ENCODE measurements at places on chromosomes 4 and X.
A peak's percentile ranks its signal among the peaks of the same experiment; 100 is the strongest.

- DNase-seq, result no peak
Observed at GRCh38 chrX:104318330-104319009, 63.7 kb upstream of the ESX1 start.

DNA sequence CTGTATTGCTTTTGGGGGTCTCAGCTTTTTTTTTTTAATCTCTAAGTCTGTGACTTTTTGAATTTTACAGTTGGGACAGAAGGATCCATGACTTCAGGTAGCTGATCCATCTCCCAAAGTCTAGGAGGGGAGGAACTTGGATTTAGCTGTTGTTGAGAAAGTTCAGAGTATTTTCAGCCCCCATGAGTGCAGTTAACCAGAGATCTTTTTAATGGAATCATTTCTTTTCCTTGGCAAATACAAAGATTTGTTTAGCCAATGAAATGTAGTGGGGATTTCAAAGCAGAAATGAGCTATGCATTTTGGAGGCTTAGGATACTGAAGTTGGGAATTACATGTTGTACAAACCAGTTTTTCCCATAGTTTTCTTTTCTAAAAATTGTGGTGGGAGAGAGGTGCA lies 18.1 kb downstream of the FNIP2 start:
- DNase-seq, result no peak

DNA sequence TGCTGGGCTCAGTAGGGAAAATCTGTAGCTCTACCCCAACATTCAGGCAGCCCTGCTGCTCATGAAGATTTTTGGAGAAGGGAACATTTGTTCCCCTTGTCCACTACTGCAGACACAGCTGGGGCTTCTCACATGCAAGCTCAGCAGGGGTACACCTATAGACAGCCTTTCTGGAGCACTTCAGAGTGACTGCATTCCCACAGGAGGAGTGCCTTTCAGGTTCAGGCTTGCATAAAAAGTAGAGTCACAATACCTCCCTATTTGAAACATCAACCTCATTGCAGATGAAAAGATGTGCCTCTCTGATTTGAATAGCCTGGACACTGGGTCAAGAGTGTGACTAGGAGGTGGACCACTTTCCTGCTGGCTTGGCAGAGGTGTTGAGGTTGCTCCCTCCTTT lies 53.3 kb upstream of the NAP1L2 start:
- no peak for DNase-seq

DNA sequence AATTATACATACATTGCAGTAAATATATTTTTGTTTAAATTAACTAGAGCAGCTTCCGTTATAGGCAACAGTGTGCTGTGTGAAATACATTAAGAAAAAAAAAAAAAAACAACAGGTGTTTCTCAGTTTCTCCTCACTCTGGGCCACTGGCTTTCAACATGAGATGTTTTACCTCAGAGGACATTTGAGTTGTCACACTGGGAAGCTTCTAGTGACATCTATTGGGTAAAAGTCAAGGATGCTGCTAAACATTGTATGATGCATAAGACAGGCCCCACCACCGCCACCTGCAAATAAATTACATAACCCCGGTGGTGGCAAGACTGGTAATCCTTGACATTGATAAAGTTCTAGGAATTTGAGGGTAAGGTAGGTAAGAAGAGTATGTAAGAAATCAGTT lies 1512.2 kb downstream of the C4orf33 start:
- DNase-seq, result no peak

- DNase-seq, result peak; percentile 46
Observed at GRCh38 chrX:38806875-38807621, 5.8 kb downstream of the MID1IP1 start.

GRCh38 chr4:39802005-39802404 lies 104.1 kb downstream of the UBE2K start:
- no peak for DNase-seq

GRCh38 chrX:16319929-16320328 lies 152.6 kb downstream of the MAGEB17 start:
- DNase-seq, result no peak

GRCh38 chrX:103780336-103781061 lies 3.9 kb downstream of the PLP1 start:
- DNase-seq, result no peak

GRCh38 chr4:189843413-189844009 lies 97.2 kb upstream of the FRG1 start:
- DNase-seq, result no peak

DNA sequence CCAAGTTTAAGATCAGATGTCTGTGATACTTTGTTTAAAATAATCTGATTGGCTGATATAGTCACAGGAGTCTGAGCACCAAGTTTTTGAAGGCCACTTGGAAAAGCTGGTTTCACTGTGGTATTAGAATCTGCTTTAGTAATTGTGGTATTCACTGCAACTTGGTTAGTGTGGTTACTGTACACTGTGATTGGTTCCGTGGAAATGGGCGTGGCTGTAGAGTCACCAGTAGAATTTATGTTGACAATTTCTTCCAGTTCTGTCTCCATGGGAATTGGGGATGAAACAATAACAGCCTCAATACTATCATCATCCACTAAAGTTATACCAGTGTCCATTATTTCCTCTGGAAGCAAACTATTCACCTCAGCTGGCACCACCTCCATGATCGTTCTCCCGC lies 26.2 kb downstream of the LIN54 start:
- DNase-seq, result peak; percentile 42

DNA sequence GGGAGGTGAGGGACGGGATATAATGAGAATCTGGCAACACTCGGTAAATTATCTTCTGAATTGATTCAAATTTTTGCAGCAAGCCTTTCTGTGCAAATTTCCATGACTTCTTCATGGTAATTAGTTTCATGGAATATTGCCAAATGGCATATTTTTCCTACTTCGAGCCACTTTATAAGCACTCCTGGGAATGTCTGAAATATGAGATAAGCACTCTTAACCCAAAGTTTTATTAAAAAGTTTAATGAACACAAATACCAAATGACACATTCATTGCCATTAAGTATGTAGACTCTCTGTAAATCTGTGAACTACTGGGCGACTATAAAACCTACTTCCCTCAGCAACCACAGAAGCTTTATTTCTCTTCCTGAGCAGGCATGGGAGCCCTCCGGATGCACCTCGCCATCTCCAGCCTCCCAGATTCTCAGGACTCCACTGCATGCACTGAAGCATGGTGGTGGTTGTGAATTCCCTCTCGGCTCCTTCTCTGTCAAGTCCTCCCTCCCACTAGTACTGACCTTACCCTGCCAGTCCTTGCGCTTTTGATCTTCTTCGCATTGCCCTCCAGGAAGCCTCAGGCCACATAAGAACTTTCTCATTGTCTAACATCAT lies 154.4 kb upstream of the RPL34 start:
- DNase-seq, result no peak

DNA sequence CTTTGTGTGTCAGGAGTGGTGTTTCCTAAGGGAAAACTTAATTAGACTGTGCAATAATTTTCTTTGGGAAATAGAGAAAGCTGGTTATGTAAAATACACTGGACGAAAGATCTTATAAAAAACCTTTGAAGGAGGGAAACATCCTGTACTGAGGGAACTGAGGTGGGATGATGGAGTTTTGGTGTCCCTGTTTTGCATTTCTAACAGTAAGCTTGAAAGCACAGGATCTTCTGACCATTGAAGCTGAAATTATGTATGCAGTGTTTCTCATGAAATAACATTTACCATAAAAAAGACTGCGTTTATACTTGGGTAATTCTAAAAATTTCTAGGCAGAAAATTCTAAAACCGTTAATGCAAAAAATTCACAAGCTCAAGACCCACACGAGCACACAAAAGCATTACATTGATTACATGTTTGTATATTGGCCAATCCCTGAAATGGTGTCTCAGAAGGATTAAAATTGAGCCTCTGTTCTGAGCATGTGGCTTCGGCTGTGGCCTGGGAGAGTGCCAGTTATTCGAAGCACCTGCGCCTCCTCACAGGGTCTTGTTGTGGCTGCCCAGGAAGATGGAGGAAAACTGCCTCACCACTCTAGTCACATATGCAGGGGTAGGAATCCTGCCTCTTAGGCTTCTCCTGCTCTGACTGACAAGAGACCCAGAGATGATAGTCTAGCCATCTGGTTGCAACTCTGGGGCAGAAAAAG lies 49.5 kb downstream of the JADE3 start:
- DNase-seq, result no peak

DNA sequence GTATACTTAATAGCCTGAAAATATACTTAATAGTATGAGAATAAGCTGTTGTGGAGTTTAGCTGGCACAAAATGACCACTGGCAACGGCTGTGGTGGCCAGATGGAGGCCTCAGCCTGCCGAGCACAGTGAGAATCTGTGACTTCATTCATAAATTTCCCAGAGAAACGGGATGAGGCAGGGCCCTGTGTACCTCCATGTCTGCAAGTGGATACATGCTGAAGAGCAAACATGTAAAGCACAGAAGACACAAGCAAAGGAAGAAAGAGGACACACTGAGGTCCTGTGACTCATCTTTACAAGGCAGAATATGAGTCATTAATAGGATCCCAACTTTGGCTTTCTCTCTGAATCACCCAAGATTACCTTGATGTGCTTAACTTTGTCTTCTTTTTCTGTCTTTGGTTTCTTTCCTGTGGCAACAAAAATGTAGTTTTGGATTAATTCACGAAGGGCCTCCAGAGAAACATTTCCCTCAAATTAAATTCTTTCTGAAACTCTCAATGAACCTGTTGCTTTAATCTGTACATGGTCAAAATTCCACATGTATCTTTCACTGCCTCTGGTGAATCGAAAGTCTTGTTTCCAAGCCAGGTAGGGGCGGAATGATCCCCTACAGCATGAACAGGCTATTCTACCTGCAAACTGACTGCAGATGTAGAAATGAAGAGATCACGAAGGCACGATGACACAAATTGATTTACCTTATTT lies 56.4 kb downstream of the IRF2 start:
- DNase-seq, result peak; percentile 81

DNA sequence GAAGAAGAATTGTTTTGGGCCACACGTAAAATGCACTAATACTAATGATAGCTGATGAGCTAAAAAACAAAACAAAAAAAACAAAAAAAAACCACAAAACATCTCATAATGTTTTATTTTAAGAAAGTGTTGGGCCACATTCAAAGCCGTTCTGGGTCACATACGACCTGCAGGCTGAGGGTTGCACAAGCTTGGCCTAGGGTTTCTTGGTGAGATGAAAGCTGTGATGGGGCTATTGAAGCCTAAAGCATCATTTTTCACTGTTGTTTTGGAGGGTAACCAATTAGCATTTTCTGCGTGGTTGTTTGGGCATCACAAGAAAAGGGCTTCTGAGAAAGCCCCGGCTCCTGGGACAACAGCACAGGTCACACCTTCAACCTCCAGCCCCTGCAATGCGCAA lies 42.5 kb upstream of the ZNF157 start:
- no peak for DNase-seq

GRCh38 chr4:68297137-68297536 lies 51.6 kb upstream of the TMPRSS11B start:
- no peak for DNase-seq

DNA sequence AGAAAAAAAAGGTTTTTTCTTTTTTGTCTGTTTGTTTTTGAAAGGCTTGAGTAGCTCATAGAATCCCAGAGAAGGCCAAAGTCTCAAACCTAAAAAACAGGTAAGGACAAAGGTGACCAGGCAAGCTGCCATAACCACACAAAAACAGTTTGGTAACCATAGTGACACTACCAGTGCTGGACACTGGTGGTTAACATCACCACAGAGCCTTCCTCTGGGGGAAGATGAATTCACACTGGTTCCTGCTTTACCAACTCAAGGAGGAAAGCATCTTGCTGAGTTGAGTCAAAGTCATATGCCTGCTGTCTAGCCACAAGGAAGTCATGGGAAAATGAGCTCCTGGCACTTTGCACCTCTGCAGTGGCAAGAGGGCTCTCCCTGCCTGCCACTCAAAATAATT lies 32.5 kb downstream of the IDS start:
- DNase-seq, result no peak

- no peak for DNase-seq
Observed at GRCh38 chr4:77178560-77178959, 21.6 kb downstream of the CCNG2 start.

- no peak for DNase-seq
Observed at GRCh38 chr4:24770667-24771066, 24.7 kb upstream of the SOD3 start.

GRCh38 chr4:42671431-42672194 lies 14.7 kb upstream of the ATP8A1 start:
- peak; percentile 32 for DNase-seq

DNA sequence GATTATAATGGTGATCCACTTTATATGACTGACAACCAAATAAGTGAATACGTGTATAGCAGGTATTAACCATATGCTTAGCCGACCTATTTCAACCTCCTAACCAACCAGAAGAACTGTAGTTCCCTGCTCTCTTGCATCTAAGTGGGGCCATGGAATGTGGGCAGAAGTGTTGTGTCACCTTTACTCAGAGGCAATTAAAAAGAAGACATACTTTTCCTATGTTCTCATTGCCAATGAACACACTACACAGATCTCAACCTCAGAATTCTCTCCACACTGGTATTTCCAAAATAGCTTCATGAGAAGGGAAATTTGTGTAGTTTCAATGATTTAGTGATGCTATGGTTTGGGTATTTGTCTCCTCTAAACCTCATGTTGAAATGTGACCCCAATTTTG lies 3.2 kb upstream of the NFKB1 start:
- no peak for DNase-seq

DNA sequence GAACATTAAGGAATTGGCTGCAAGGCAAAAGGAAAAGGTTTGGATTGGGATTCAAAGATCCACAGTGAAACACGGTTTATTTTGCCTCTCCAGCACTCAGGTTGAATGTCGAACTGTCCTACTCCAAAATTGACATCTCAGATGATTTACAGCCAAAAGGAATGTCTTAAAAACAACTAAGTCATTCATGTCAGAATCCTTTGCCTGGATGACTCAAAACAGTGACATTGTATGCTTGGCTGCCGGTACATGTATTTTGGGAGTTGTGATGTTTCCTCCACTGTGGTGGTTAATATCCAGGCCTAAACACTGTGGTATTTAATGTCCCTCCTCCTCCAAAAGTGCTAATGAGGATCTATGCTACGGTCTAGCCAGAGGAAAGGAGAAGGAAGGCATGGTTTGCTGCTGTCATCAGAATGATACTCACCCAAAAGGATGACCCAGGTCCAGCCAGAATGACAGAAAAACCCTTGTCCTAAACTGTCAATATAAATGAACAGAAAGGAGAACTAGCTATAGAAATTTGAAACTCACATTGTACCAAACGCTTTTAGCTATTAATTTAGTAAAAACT lies 20.9 kb downstream of the PGM2 start:
- no peak for DNase-seq

- peak; percentile 80 for DNase-seq
Observed at GRCh38 chrX:150841456-150842197, 56.8 kb downstream of the CD99L2 start.

GRCh38 chr4:111880116-111880515 lies 265.1 kb upstream of the FAM241A start:
- no peak for DNase-seq

DNA sequence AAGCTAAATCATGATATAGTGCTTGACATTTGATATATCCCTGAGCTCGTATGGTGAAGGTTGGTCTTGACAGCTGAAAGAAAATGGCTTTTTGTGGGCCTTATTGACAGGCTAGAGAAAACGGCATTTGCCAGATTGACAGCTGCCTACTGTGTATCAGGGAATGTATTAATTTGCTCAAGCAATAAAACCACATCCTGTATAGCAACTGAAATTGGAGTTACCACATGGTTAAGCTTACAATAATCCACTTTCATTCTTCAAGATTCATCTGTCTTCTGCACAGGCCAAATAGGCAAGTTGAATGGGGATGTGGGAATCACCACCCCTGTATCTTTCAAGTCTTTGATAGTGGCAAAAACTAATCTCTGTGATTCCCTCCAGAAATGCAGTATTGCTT lies 76.2 kb upstream of the IL2 start:
- DNase-seq, result no peak

GRCh38 chrX:22095286-22095685 lies 63.2 kb downstream of the PHEX start:
- no peak for DNase-seq

- no peak for DNase-seq
Observed at GRCh38 chr4:21992330-21992729, 43.8 kb upstream of the KCNIP4 start.

Measured in NB4 (cell line).